ENCODE measurements at places on chromosomes 4 and X. TPM values are rescaled to one million over a fixed set of nuclear protein-coding genes. Genes with fewer than 3 reads are reported as not detected.

DNA sequence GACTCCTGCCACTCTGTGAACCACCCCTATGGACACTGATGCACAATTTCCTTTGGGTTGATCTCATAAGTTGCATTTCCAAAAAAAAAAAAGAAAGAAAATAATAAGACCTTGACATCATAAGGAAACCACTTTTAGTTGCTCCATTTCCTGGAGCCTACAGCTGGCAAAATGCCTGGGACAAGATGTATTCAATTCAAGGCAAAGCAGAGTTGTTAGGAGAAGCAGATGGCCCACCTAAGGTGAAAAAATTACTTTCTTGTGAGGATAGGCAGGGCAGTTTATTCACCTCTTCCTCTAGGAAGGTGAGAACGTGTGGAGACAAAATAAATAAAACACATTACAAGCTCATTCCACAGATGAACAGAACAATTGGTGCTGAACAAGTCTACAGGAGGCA is 14.1 kb upstream of the SCRG1 start:
- no peak for DNase-seq

DNA sequence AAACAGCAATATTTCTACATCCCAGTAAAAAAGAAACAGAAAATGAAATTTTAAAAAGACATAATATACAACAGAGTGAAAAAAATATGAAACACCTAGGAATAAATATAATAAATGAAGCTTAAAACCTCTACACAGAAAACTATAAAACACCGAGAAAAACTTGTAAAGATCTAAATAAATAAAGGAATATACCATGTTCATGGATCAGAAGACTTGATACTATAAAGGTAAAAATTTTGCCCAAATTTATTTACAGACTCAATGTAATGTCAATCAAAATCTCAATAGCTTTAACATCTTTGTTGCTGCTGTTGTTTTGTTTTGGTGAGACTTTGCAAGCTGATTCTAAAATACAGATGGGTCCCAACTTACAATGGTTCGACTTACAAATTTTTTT is 5.7 kb downstream of the TBC1D9 start:
- DNase-seq, result no peak

The RAPGEF2 gene
- 33.8 TPM for total RNA-seq

The IRF2 gene
- total RNA-seq, result 13.3 TPM

GRCh38 chrX:32868524-32868895 is 342.8 kb downstream of the DMD start:
- no peak for DNase-seq

DNA sequence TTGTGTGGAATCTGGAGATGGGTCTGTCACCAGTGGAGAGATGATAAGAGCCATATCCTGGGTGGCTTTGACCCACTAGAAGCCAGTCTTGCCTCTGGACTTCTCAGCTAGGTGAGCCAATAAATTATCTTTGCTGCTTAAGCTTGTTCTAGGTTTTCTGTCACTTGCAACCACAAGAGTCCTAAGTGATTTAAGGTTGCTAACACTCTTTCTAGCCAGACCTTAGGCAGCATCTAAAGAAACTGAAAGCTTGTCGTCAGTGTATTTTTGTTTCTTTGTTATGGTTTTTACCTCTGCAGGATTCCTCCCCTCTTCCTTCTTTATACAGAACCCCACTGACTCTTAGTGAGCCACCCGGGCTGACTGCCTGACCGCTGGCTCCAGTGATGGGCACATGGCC is 37.1 kb upstream of the STIM2 start:
- DNase-seq, result no peak

The ZNF711 gene
- total RNA-seq, result 14.9 TPM

DNA sequence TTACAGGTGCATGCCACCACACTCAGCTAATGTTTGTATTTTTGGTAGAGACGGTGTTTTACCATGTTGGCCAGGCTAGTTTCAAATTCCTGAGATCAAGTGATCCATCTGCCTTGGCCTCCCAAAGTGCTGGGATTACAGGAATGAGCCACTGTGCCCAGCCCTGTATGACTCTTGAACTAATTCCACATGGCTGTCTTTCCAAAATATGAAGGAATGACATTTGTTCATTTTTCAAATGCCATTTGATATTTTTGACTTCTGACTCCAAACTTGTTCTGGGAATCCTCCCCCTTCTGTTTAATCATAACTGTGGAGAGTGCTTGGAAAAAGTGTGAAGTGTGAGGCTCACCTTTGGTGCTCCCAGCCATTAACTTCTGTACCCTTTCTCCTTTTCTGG is 119.2 kb downstream of the NHS start:
- no peak for DNase-seq
